ENCODE measurements at places on chromosomes 3 and 15.

DNA sequence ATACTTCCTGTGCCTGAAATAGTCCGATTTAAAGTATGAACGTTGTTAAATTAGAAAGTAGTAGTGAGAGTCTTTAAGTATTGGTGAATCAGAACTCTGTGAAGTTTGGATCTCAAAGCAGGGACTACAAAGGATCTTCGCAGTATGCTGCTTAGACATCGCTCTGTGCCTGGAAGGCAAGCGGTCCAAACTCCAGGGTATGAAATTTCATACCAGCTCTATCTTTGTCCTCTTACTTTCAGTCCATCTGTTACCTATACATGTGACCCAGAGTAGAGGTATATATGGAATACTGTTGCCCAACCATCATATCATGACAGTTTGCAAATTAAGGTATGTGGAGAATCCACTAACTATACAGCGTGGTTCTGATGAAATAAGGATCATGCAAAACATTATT is 34.5 kb downstream of the VPS8 start:
- no peak overlapping the region for H3K27ac ChIP-seq
- no peak overlapping the region for H3K4me3 ChIP-seq
- DNase-seq, result no peak
- H3K4me1 ChIP-seq, result no peaks in the 10 kb centered on the region
- H3K36me3 ChIP-seq, result peaks cover 11% of the 10 kb centered on the region

DNA sequence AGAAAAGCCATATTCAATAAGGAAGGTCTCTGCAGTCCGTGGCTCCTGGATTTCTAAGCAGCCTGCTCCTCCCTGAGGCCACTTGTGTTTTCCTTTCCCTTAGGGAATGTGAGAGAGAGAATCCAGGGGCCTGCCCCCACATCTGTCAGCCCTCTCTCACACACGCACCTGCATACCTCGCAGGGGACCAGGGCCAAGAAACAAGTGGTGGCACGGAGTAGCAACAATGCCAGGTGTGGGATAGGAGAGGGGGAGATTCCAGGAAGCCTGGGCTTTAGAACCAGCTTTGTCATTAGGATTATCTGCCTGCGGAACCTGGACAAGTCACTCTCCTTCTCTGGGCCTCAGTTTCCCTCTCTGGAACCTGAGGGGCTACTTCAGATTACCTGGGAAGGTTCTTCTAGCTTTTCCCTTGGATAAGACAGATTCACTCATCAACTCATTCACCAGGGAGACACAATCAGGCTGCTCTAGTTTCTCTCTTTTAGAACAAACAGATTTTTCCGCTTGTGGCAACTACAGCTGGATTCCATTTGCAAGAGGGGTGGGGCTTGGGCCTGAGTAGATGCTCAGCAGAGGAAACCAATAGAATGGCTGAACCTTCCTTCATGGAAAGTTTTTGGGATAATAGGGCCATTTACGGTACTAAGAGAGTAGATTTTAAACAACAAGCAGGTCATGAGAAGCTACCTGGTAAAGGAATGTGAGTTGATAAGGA is 19.5 kb downstream of the BCL6 start:
- no peak overlapping the region for H3K27ac ChIP-seq
- H3K4me1 ChIP-seq, result no peaks in the 10 kb centered on the region
- no peaks in the 10 kb centered on the region for H3K27me3 ChIP-seq
- no peak for DNase-seq
- peaks cover 23% of the 10 kb centered on the region for H3K36me3 ChIP-seq

DNA sequence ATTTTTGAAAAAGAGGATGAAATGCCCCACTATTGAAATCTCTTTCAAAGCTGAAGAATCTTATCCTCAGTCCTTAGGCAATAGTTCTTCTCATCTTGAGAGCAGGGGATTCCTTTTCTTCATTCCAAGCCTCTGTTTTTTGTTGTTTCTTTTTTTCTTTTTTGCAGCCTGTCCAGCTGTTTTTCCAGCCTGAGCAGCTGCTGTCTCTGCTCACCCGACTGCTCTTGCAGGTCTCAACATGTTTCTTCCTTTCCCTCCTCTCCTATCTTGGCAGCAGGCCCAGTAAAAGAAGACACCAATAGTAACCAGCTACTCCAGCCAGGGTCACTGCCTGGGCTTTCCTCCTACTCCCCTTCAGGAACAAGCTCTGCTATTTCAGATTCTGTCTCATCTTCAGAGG is 23.8 kb downstream of the MEX3B start:
- no peak overlapping the region for H3K27ac ChIP-seq
- H3K27me3 ChIP-seq, result peaks cover 5% of the 10 kb centered on the region
- no peaks in the 10 kb centered on the region for H3K36me3 ChIP-seq
- H3K4me1 ChIP-seq, result no peaks in the 10 kb centered on the region
- DNase-seq, result no peak

DNA sequence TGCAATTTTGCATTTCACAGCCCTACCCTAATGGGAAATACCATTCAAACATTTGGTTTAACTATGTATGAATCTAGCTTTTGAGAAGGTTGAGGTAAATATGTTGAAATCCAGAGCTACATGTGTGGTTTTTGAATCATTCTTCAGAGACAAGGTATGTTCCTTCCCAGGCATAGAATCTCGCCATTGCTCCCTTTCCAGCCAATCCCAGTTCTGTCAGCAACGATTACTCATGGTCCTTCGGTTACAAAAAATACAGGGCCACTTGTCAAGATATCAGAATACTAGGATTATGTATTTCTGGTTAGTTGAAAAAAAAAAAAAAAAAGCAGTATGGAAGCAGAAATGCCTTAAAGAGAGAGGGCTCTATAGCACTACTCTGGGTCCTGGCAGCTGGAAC is 182.4 kb downstream of the RBMS3 start:
- DNase-seq, result no peak
- H3K27ac ChIP-seq, result no peak overlapping the region
- no peaks in the 10 kb centered on the region for H3K4me1 ChIP-seq
- H3K36me3 ChIP-seq, result no peaks in the 10 kb centered on the region

All from activated CD4-positive, alpha-beta memory T cell treated with anti-CD3 and anti-CD28 coated beads, Interleukin-2, amount 10 ng/mL, durations not matched to agents 7 days and 5 days (primary cell).